ENCODE measurements at places on chromosomes 4 and X.

- no peak for DNase-seq
These were observed 81.1 kb downstream of the FAM47B start for GRCh38 chrX:35023683-35024082.

DNA sequence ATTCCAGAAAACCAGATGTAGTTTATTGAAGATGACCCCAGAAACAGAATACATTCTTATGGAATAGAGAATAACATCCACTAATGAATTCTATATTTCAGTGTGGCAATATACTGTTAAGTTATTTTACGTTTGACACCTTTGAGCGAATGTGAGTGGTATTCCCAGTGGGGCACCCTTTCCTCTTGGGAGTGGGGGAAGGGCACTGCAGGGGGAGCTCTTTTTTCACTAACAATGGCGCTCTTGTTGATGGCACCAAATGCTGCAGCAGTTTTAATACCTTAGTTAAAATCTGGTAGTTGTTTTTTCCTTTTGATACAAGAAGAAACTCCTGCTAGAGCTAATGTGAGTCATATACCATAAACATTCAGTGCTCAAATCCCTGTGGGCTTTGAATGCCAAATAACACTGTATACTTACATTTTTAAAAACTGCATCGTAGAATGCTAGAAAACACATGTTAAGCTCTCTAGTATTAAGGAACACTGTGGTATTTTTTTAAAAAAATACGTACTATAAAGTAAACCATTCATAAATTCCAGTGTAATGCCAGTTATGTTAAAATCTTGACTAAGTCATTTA lies 178.5 kb downstream of the DCHS2 start:
- no peak for DNase-seq

- no peak for DNase-seq
These were observed 11.3 kb upstream of the PLAC1 start for GRCh38 chrX:134669378-134670098.

DNA sequence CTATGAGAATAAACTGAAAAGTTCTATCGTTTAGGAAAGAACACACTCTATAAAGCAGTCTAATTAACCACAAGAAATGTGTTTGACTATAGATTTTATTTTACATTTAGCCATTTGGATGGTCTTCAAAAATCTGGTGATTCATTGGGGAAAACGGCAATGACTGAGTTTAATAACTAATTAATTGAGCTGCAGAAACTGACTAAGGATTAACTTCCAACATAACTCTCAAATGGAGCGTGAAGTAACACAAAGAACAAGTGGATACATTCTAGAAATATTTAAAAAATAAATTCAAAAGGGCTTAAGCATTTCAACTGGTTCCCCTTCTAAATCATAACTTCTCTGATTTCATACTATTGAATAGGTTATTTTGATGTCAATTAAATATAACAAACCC lies 1582.4 kb downstream of the PCDH18 start:
- DNase-seq: no peak

DNA sequence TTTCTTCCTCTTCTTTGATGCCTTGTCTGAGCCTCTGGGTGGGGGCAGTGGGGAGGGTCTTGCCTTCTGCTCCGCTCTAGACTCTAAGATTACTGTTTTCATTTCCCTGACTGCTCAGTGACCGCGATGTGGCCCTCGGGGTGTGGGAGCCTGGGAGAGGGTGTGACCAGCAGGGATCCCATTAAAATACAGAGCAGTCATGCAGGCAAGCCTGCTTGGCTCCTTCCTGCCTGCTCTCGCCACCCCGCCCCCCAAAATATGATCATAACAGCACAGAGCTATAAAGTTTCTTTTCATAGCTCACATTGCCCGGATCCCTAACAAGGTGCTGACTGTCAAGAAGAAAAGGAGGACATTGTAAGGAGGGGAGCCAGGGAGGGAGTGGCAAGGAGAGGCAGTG lies 332.9 kb downstream of the RAB28 start:
- DNase-seq: no peak

Data from CD4-positive, alpha-beta T cell treated with Interleukin-4 for 4 hours (primary cell).